ENCODE measurements at places on chromosomes 6 and 20. TPM values are rescaled to one million over a fixed set of nuclear protein-coding genes. Genes with fewer than 3 reads are reported as not detected.

The ADGRG6 gene
- 72.2 TPM for total RNA-seq

The FAM209A gene
- total RNA-seq = 0.37 TPM

The FAM162B gene
- total RNA-seq = 0.11 TPM

The TREML1 gene
- not detected for total RNA-seq

The MRPS10 gene
- 39.3 TPM for total RNA-seq

The STK4 gene
- total RNA-seq = 13.2 TPM

The GRM1 gene
- not detected for total RNA-seq

The NNAT gene
- total RNA-seq = not detected

The KCNQ2 gene
- total RNA-seq = 0.61 TPM
